ENCODE measurements at places on chromosomes 2 and 18.

DNA sequence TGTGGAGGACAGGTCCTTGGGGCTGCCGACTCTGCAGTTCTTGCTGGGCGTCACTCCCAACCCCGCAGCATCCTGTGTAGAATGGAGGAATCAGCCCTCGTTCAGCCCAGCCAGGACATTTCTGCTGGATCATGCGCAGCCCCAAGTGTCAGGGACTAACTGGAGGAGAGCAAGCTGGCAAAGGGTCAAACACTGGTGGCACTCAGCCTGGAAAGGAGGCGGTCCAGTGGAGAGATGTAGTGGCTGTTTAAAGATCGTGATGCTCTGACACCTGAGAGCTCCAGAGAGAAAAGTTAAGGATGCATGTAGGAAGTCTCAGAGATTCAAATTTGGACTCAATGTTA, 63.6 kb upstream of the SH3RF3 start:
- no peak for DNase-seq

DNA sequence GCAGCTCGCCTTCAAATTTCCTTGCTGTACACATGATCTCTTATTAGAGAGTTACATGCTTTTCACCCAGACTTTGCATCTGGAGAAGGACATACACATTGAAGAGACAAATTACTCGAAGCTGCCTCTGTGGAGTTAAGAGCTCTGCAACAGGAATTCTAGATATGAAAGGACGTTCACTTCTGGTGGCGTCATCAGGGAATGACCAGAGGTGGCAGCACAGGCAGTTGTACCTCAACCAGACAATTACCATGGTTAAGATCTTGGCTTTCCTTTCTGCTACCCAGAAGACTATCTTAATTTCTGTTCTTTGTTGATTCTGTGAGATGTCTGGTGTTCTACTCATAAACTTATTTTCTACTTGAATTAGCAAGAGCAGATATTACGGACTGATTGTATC, 39.1 kb upstream of the MC4R start:
- DNase-seq: peak; percentile 4

GRCh38 chr18:24031916-24032315, 17.4 kb downstream of the TTC39C start:
- no peak for DNase-seq

GRCh38 chr2:148667113-148667836, 22.7 kb downstream of the EPC2 start:
- DNase-seq: no peak

GRCh38 chr2:222433332-222434173, 9.2 kb downstream of the SGPP2 start:
- DNase-seq: no peak

DNA sequence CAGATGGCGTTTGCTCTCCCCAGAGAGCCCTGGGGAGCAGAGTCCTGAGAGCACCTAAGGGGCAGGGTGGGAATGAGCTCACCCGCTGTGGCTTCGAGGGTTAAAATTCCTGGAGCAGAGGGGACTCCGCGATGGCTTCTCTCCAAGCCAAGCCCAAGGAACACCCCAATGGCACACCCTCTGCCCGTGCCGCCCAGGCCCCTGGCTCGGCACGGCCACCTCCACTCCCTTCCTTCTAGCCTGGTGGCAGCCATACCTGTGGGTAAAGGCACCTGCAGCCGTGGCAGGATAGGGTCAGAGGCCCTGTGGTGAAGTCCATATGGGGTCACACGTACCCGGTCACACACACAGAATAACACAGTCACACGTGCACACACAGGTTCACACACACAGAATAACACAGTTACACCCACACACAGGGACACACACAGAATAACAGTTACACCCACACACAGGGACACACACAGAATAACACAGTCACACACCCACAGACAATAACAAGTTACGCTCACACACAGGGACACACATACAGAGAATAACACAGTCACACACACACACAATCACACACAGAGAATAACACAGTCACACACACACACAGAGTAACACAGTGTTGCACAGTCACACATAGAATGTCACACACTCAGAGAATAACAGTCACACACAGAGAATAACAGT, 50.5 kb downstream of the RAMP1 start:
- no peak for DNase-seq

GRCh38 chr2:68282811-68283418, 30.6 kb upstream of the PPP3R1 start:
- peak; percentile 43 for DNase-seq

GRCh38 chr2:173996766-173997165, 31.6 kb upstream of the SP3 start:
- no peak for DNase-seq

DNA sequence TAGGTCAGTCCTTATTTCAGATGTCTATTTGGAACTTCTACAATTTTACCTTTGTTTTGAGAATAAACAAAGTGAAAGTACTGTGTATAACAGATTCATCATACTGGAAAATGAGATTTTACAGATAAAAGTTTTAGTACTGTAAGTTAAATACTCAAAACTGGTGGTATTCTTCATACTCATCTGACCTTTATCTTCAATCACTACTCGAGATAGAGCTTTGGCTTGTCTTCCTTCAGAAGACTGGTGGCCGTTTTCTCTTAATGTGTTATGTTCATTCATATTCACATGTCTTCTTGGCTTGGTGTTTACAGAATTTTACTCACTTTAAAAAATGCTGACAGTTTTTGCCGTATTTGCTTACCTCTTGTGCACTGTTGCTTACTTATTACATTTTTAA, 2.1 kb downstream of the SPOPL start:
- DNase-seq: no peak

DNA sequence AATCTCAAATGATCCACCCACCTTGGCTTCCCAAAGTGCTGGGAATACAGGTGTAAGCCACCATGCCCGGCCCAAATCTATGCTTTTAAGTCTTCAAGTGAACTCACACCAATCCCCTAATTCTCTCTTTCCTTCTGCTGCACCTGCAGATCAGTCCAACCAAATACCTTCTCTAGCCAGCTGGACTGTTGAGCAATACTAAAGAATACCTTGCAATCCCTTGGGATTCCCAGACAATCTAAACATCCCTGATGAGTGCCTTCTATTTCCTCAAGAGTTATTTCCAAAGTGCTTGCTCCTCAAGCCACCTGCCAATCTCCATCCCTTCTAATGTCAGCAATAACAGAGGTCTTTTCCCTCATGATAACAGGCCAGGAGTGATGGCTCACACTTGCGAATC, 48.6 kb downstream of the SF3B1 start:
- DNase-seq: no peak

GRCh38 chr2:119326938-119327337, 39.7 kb downstream of the C2orf76 start:
- DNase-seq: no peak

GRCh38 chr2:240960309-240960970, 38.0 kb upstream of the SNED1 start:
- DNase-seq: no peak

GRCh38 chr2:106189764-106190468, 4.2 kb downstream of the UXS1 start:
- peak; percentile 27 for DNase-seq

- no peak for DNase-seq
These were observed 35.1 kb downstream of the EHD3 start for GRCh38 chr2:31269087-31269486.

- peak; percentile 41 for DNase-seq
These were observed 58.6 kb upstream of the SLC25A52 start for GRCh38 chr18:31819106-31819924.

DNA sequence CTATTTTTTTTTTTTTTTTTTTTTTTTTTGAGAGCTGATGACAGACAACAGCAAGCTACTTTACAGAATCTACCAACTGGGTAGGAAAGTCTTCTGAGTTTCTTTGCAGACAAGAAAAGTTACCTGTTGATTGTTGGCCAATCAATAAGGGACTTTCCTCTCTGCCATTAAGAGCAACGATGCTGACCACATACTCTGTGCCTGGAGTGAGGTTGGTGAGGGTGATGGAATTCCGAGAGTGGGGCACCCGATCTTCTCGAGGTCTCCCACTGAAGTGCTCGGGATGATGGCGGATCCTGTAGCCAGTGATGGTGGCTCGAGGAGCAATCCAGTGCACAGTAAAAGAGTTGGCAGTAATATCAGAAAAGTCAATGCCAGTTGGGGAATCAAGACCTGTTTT, 49.3 kb downstream of the FN1 start:
- DNase-seq: no peak

DNA sequence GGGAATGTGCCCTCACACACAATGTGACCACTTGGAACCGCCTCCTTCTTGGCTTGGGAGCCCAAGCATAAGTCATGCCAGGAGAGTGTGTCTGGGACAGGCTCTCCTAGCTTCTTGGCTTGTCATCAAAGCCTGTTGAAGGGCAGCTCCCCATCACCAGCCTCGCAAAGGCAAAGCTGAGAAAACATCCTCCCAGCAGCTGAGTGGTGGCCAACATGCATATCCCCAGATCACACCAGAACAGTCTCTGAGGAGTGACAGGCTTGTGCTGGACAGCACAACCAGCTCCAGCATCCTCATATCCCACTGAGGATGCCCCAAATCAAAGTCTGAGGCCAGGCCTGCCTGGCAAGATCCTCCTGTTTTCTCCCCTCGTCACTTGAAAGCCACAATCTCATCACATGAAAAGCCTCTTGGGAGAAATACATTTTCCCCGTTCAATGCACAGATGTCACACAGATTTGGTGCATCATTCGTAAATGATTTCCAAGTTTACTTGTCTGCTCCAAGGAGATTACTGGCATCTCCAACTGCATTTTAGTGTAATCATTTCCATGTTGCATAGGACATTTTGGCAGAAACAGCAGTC, 269.3 kb downstream of the TTC32 start:
- DNase-seq: peak; percentile 25

DNA sequence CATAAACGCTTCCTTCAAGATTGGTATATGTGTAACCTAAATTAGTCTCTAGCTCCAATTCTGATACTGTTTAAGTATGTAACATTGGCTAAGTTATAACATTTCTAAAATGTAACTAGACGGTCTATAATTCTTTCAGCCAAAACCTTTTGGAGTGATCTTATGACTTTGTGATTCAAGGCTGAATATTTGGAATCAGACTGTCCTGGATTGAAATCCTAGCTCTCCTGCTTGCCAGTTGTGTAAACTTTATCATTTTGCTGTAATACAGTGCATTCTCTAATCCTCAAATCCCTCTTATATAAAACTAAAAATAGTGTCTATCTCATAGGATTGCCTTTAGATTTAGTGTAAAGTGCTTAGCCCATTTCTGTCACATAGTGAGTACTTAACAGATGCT, 337.2 kb upstream of the KCNJ3 start:
- no peak for DNase-seq

- no peak for DNase-seq
These were observed 126.0 kb downstream of the MC4R start for GRCh38 chr18:60246606-60247005.

- no peak for DNase-seq
These were observed 153.4 kb downstream of the UBR3 start for GRCh38 chr2:169980643-169981042.

GRCh38 chr18:6341303-6341702, 73.4 kb downstream of the L3MBTL4 start:
- no peak for DNase-seq

DNA sequence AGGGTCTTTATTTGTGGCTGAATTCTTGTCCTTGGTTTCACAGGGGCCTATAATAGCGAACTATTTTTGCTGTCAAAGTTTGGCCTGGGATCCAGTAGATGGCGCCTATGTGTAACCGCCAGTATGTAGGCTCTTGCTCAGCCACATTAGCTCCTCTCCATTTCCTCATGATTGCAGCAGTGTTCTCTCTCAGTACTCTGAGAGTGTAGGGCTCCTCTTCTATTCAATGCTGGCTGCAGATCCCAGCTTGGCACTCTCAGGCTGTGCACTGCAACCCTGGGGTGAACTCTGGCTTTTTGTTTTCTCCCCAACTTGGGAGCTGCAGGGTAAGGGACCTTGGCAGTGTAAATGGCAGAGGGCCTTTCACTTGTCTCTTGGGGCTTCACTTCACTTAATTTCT, 344.6 kb upstream of the CHAC2 start:
- DNase-seq: peak; percentile 40

- no peak for DNase-seq
These were observed 1451.1 kb downstream of the LRP1B start for GRCh38 chr2:140679752-140680151.

GRCh38 chr2:206688990-206689389, 29.2 kb downstream of the DYTN start:
- no peak for DNase-seq

DNA sequence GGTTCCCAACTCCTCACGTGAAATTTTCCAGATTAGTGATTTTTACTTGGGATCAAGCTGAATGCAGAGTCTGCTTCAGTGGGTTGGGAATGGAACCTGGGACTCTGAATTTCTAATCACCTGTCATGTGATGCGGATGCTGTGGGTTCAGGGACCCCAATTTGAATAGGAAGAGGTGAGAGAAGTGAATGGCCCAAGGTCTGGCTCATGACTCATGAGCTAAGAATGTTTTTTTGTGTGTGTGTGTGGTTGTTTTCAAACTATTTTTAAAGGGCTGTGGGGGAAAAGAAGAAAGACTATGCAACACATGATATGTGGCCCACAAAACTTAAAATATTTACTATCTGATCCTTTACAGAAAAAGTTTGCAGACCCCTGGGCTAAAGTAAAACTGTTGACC, 108.5 kb upstream of the CYRIA start:
- DNase-seq: peak; percentile 41

- no peak for DNase-seq
These were observed 33.3 kb upstream of the RMP24 start for GRCh38 chr18:35939138-35939537.

- no peak for DNase-seq
These were observed 165.4 kb downstream of the MYCN start for GRCh38 chr2:16105669-16106281.

- no peak for DNase-seq
These were observed 11.7 kb downstream of the SGPP2 start for GRCh38 chr2:222436040-222436413.

All from fibroblast of skin of right biceps (primary cell).